ENCODE measurements at places on chromosomes 5 and 9.

- no peak for DNase-seq
These were observed 190.4 kb downstream of the DRD1 start for GRCh38 chr5:175253597-175253996.

DNA sequence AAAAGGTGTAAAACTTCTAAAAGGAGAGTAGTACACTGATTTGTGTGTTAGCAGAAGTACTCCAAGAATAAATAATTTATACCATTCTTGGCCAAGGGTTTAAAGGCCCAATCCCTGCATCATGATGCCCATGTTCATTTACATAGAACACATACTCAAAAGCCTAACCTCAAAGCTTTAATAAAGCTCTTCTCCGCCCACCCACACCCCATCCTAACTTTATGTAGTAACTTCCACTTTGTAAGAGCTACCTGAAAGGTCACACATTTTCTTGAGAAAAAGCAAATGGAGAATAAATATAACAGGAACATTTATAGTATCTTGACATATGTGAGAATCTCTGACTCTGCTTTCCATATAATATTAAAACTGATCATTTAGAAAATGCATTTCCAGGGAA lies 148.8 kb upstream of the FREM1 start:
- no peak for DNase-seq

GRCh38 chr5:169607882-169608281 lies 24.3 kb downstream of the SPDL1 start:
- no peak for DNase-seq

GRCh38 chr9:1458503-1458902 lies 408.3 kb downstream of the DMRT2 start:
- no peak for DNase-seq

DNA sequence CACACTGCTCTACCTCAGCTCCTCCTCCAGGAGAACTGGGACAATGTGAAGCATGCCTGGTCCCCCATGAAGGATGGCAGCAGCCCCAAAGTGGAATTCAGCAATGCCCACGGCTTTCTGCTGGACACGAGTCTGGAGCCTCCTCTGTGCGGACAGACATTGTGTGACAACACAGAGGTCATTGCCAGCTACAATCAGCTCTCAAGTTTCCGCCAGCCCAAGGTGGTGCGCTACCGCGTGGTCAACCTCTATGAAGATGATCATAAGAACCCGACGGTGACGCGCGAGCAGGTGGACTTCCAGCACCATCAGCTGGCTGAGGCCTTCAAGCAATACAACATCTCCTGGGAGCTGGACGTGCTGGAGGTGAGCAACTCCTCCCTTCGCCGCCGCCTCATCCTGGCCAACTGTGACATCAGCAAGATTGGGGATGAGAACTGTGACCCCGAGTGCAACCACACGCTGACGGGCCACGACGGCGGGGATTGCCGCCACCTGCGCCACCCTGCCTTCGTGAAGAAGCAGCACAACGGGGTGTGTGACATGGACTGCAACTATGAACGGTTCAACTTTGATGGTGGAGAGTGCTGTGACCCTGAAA lies 34.1 kb downstream of the PAPPA start:
- DNase-seq = no peak

DNA sequence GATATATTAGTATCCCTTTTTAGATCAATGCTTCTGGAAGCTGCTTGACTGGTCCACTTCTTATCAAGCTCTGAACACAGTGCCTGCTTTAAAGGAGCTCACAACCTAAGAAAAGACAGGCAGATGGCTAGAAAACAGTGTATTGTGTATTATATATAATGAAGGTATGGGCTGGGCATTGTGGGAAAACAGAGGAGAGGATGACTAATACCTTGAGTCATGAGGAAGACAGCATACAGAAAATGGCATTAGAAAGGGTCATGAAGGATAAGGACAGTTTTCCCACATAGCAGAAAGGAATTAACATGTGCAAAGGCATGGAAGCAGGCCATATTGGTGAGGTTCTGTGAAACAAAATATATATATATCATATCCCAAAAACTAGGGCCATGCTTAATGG lies 309.6 kb downstream of the MLLT3 start:
- DNase-seq = no peak

DNA sequence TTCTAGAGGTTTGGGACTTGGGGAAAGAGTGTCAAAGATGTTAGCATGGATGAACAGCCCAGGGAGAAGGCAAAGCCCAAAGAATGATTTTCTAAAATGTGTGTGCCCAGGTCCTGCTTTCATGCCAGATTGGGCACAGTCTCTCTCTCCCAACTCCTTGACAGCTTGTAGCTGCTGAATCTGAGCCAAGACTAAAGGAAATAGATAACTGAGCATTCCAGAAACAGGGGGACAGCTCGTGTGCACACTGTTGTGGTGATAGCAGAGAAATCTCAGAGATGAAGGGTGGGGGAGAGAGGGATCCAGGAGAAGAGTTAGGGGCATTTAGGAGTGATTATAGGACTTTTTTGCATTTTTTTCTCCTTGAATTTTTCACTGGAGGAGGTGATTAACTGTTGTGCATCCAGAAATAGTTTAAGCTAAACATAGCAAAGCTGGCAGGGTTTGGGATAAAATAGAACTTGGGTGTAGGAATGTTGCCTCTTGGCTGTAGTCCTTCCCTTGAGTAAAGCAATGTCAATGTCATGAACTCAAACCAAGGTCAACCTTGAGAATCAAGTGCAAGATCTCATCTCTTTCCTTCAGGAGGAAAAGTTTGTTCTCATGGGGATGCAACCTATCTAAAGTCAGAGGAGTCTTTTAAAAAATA lies 245.9 kb downstream of the SH3GL2 start:
- DNase-seq = no peak

- DNase-seq = no peak
These were observed 38.3 kb downstream of the RETREG1 start for GRCh38 chr5:16578474-16578883.

DNA sequence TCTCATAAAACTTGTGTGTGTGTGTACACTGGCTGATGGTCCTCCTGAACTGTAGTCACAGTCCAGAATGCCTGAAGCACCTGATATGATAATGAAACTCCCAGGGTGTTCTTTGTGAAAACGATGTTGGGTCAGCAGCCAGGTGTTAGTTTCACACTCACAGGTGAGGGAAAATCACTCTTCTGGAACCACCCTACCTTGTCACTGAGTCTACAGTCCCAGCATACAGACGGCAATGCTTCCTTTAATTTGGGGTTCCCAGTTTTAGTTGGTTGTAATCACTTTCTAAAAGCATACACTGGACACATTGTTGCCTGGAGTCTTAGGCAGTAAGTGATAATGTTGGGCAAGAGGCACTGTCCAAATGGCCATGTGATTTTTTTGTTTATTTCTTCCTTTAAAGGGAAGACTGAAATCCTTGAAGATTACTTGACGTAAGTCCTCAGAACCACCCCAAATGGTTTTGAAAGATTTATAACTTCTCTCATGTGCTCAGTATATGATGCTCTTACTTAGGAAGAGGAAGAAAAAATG lies 18.2 kb upstream of the MGAT1 start:
- DNase-seq = no peak

GRCh38 chr9:107373809-107374208 lies 90.7 kb downstream of the RAD23B start:
- DNase-seq = no peak

- no peak for DNase-seq
These were observed 73.5 kb upstream of the PTGER4 start for GRCh38 chr5:40606077-40606765.

DNA sequence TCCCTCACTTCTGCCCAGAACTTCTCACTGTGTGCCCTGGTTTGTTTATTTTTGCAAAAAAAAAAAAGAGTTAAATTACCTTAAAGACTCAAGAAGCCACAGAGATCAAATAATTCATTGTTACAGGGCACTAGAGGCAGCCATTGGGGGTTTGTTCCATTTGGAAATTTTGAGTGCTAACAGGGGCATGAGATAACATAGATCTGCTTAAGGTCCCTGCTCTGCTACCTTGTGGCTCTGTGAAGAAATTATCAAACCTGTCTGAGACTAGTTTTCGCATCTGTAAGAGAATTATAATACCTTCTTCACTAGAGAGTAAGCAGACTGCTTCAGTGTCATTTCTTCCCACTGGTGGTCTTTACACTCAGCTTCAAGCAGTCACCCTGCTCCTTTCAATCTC lies 394 bp downstream of the TLR4 start:
- DNase-seq = no peak

DNA sequence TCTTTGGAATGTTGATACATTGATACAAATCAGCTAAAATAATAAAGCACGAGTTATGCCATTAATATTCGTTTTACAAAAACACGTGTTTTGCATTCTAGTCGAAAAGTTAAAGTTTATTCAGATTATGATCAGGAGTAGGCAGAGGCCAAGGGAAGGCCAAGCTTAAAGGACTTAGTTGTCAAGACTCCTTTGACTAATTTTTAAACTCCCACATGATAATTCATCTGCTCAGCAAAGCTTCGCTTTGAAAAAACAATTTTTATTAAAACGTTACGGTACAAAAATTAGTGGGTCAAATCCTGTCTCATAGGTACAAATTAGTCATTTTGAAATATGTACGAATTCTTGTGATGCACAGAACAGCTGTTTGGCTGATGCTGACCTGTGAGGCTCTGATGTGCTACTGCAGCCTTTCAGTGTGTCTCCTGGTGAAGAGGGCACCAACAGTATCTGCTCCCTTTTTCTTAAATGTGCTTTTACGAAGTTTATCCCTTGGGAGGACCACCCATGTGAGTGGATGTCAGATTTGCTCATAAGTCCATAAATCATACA lies 23.0 kb upstream of the NR3C1 start:
- no peak for DNase-seq

DNA sequence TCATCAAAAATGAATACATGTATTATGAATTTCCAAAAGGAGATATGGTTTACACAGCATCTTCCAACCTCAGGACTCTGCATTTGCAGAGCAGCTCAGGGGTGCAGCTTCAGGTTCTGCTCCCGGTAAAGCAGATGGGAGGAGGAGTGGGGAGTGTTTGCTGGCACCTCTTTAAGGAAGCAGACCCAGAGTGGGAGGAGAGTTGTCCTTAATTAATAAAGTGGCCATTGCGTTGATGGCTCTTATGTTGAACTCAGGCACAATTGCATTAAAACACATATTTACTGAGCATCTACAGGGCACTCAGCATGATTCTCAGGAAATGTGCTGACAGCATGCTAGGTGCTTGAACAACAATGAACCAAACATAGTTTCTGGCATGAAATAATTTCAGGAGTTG lies 121.0 kb downstream of the PDZD2 start:
- no peak for DNase-seq

GRCh38 chr5:29162297-29162696 lies 2031.2 kb upstream of the CDH6 start:
- DNase-seq = no peak

DNA sequence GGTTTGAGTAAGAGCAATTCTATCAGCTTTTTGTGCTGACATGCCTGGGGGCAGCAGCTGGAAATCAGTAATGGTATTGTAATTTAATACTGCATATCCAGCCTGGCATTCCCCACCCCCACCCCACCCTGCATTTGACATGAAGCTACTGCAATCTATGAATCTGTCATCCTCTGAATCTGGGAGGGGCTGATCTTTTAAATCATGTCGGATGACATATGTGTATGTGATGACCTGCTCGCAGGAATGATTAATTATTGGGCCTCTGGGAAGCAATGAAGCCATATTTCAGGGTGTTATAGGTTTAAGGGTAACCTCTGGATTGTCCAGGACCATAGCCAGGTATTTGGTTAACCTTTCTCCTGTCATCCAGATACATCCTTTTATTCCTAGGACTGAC lies 64.6 kb upstream of the RASGRF2 start:
- DNase-seq = no peak

DNA sequence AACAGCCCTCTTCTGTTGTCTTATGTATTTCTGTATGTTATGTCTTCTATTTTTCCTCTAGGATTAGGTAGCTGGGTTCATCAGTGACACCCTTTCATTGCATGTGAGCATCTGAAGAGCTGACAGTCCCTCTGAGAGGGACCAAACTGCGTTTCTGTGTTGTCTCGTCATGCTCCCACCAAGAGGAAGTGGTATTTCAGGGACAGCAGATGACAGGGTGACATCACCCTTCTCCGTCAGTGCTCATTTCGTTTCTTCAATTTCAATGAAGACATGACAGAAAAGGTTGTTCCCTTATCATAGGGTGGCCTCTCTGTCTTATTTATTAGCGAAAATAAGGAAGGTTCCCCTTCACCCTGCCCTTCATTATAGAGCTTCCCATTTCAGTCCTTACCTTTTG lies 225.9 kb upstream of the NR4A3 start:
- no peak for DNase-seq

- DNase-seq = no peak
These were observed 577.7 kb upstream of the FTMT start for GRCh38 chr5:121273833-121274433.

DNA sequence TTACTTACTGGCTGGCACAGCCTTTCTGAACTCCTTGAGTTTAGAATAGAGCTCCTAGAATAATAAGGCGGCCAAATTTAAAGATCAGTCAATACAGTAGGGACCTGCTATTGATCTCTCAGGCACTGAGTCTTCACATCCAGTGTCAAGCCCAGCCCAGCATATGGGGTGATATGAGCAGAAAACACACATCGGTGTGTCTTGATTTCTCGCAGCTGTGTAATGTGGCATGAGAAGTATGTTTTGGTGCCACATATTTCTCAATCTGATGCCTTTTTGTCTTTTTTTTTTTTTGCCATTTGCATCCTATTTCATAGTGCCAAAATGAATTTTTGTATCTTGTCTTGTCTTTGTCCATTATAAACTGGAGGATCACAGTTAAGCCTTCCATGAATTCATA lies 51.4 kb upstream of the FSD1L start:
- DNase-seq = no peak

DNA sequence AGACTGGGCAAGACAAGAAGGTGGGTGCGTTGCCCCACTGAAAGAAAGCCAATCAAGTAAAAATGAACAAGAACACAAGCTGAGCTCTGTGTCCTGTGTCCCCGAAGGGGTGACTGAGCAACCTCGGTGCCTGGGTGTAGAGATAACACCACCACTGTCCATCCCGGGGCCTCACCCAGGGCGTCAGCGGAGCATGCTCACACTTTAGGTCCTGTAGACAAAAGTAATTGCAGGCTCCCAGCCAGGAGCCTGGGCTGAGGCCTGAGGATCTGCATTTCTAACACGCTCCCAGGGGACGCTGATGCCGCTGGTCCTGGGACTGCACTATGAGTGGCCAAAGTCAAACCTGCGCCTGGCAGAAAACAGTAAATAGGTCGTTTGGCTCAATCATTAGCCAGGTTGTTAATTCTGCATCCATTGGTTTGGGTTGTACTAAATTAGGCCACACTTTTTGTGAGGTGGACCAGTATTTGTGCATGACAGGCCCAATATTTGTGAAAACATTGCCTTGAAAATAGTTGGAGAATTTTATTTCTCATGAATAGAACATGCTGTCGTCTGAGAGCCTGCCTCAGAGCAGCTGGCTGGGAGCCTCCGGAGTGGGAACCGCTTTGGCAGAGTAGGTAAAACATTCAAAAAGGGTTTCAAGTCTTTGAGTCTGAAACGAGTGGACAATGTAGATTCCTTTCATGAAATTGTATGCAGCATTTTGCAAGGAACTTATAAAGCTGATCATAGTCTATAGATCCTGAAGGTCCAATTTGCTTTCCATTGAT lies 38.3 kb downstream of the ANKRD33B start:
- no peak for DNase-seq
